Immature natural killer cell (primary cell): ENCODE measurements at places on chromosomes 4 and X. TPM values are rescaled to one million over a fixed set of nuclear protein-coding genes. Genes with fewer than 3 reads are reported as not detected.

GRCh38 chrX:101417190-101417589, 9.2 kb downstream of the HNRNPH2 start:
- H3K27me3 ChIP-seq = peaks cover 5% of the 10 kb centered on the region
- peaks cover 35% of the 10 kb centered on the region for H3K4me1 ChIP-seq
- no peaks in the 10 kb centered on the region for H3K36me3 ChIP-seq
- no peak for DNase-seq
- H3K27ac ChIP-seq = peak overlapping the region; percentile 92

GRCh38 chr4:71188156-71188640, 150.6 kb upstream of the SLC4A4 start:
- H3K27ac ChIP-seq = peak overlapping the region; percentile 92
- peaks cover 62% of the 10 kb centered on the region for H3K4me1 ChIP-seq
- H3K4me3 ChIP-seq = peak overlapping the region; percentile 88
- DNase-seq = no peak

- no peak for DNase-seq
- H3K4me3 ChIP-seq = no peak overlapping the region
- H3K27me3 ChIP-seq = peaks cover 73% of the 10 kb centered on the region
- peaks cover 16% of the 10 kb centered on the region for H3K4me1 ChIP-seq
- no peak overlapping the region for H3K27ac ChIP-seq
These were observed 2.1 kb downstream of the PITX2 start for GRCh38 chr4:110620691-110621327.

- DNase-seq = no peak
- H3K4me1 ChIP-seq = no peaks in the 10 kb centered on the region
- H3K36me3 ChIP-seq = no peaks in the 10 kb centered on the region
- H3K4me3 ChIP-seq = no peak overlapping the region
These were observed 2.7 kb downstream of the TKTL1 start for GRCh38 chrX:154298312-154298711.

GRCh38 chr4:176321589-176321988, 1.8 kb downstream of the SPCS3 start:
- peaks cover 76% of the 10 kb centered on the region for H3K4me1 ChIP-seq
- H3K27me3 ChIP-seq = peaks cover 17% of the 10 kb centered on the region
- peak overlapping the region; percentile 97 for H3K27ac ChIP-seq
- H3K4me3 ChIP-seq = peak overlapping the region; percentile 90

UCP1 gene
- not detected for polyA plus RNA-seq

- H3K4me3 ChIP-seq = no peak overlapping the region
- no peaks in the 10 kb centered on the region for H3K27me3 ChIP-seq
- no peaks in the 10 kb centered on the region for H3K4me1 ChIP-seq
- no peak overlapping the region for H3K27ac ChIP-seq
These were observed 168.1 kb downstream of the FAT4 start for GRCh38 chr4:125482822-125483221.

SAGE1 gene
- polyA plus RNA-seq = not detected

DNA sequence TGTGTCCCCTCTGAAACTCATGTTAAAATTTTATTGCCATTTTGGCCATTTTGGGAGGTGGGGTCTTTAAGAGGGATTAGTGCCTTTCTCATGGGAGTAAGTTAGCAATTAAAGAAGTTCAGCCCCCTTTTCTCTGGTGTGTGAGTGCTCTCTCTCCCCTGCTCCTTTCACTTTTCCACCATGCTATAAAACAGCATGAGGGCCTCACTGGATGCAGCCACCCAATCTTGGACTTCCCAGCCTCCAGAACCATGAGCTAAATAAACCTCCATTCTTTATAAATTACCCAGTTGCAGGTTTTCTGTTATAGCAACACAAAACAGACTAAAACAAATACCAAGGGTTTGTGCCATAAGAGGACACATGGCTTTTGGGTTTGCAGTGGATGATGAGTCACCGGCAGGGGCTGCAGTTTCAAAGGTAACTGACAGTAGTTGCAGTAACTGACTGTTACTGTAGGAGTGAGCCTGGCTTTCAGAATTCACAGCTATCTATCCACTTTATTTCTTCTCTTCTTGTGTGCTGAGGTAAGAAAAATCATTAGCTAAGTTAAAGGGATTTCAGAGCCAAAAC, 121.5 kb downstream of the PPEF1 start:
- no peak overlapping the region for H3K4me3 ChIP-seq
- no peaks in the 10 kb centered on the region for H3K27me3 ChIP-seq
- no peak overlapping the region for H3K27ac ChIP-seq
- H3K36me3 ChIP-seq = no peaks in the 10 kb centered on the region
- no peaks in the 10 kb centered on the region for H3K4me1 ChIP-seq
- no peak for DNase-seq

DNA sequence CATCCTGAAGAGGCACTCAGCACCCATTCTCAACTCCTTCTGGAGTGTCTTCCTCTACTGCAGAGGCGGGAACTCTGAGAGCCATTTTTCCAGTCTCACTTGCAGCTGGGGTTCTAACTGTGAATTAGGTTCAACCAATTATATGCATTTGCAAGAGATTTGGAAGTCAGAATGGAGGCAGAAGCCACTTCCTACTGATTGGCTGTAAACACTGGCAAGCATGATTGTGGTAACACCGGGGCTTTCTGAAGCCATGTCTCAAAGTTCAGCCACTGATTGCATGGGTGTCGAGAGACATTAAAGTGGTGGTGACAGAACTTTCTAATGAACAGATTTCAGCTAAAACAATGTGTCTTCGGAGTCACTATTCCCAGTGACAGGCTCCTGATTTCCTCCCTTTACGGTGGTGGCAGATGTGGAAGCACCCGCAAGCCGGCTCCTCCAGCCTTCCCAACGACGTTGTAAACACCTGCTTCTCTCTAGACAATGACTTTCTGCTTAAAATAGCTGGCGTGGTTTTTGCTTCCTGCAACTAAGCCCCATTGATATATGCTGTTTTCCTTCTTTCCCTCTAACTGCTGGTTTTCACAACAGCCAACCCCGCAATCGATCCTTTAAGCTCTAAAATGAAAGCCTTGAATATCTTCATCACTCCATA, 92.0 kb downstream of the IRF2 start:
- H3K27me3 ChIP-seq = peaks cover 5% of the 10 kb centered on the region
- H3K27ac ChIP-seq = no peak overlapping the region
- H3K4me3 ChIP-seq = peak overlapping the region; percentile 50
- peaks cover 14% of the 10 kb centered on the region for H3K36me3 ChIP-seq
- peak; percentile 10 for DNase-seq

DNA sequence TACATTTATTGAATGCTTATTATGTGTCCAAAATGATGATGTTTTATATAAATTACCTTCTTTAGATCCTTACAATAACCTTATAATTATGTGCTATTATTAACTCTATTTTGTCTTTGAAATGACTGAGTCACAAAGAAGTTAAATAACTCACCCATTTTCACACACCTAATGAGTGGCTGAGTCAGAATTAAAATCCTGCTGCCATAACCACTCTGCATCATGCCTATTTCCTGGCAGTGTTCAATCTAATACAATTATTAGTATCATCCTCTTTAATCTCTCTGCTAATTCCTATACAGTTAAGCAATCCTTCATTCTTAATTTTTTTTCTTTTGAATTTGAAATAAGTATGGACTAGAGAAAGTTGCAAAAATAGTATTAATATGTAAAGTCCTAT, 342.9 kb downstream of the CFAP299 start:
- no peaks in the 10 kb centered on the region for H3K4me1 ChIP-seq
- H3K36me3 ChIP-seq = no peaks in the 10 kb centered on the region
- H3K27ac ChIP-seq = no peak overlapping the region
- no peak overlapping the region for H3K4me3 ChIP-seq
- peaks cover 7% of the 10 kb centered on the region for H3K27me3 ChIP-seq

GRCh38 chr4:3317656-3318211, 24.9 kb downstream of the RGS12 start:
- peaks cover 3% of the 10 kb centered on the region for H3K36me3 ChIP-seq
- H3K4me1 ChIP-seq = no peaks in the 10 kb centered on the region
- no peak overlapping the region for H3K27ac ChIP-seq
- no peak overlapping the region for H3K4me3 ChIP-seq
- no peak for DNase-seq
- H3K27me3 ChIP-seq = no peaks in the 10 kb centered on the region

RBMXL3 gene
- not detected for polyA plus RNA-seq

- H3K27ac ChIP-seq = no peak overlapping the region
- H3K27me3 ChIP-seq = peaks cover 4% of the 10 kb centered on the region
- H3K4me1 ChIP-seq = no peaks in the 10 kb centered on the region
- no peaks in the 10 kb centered on the region for H3K36me3 ChIP-seq
- no peak for DNase-seq
These were observed 19.5 kb upstream of the FGF2 start for GRCh38 chr4:122806981-122807679.

ZAR1 gene
- polyA plus RNA-seq = not detected

DNA sequence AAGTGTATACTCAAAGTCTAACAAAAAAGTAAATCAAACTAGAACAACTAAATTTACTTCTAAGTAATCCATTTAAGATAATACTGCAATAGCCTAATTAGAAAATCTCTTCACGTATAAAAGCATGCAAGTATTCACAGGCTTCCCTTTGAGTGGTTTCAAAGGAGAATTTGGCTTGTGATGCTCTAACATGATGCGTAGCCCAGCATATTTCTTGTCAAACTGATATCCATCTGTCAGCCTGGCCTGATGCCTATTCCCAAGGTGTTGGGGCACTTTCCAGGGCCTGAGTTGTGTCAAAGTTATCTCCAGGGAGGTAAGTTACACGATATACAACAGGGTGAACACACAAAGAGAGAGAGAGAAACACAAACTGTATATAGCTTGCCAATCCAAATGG, 287.0 kb upstream of the MAGEB18 start:
- DNase-seq = no peak
- H3K27ac ChIP-seq = no peak overlapping the region
- H3K36me3 ChIP-seq = no peaks in the 10 kb centered on the region
- no peaks in the 10 kb centered on the region for H3K4me1 ChIP-seq
- H3K4me3 ChIP-seq = no peak overlapping the region
- H3K27me3 ChIP-seq = no peaks in the 10 kb centered on the region

DNA sequence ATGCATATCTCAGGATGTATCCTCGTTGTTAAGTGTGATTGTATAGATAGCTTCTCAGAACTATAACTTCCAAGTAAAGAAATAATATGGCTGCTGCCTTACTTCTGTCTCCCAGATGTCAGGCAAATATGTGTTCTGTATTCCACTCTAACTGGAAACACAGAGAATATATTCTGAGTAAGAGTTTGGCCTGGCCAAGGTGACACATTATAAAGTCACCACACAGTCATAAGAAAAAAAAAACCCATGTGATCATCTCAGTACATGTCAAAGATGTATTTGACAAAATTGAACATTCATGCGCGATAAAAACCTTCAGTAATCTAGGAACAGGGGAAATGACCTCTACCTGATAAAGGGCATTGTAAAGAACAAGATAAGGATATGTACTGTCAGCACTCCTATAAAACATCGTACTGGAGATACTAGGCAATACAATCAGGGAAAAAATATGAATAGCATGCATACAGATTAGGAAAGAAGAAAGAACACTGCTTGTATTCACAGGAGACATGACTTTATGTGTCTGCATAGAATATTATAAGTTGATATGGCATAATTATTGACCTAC, 207.1 kb downstream of the ZNF330 start:
- peaks cover 1% of the 10 kb centered on the region for H3K27me3 ChIP-seq
- H3K4me1 ChIP-seq = no peaks in the 10 kb centered on the region
- H3K4me3 ChIP-seq = no peak overlapping the region
- no peak for DNase-seq

DNA sequence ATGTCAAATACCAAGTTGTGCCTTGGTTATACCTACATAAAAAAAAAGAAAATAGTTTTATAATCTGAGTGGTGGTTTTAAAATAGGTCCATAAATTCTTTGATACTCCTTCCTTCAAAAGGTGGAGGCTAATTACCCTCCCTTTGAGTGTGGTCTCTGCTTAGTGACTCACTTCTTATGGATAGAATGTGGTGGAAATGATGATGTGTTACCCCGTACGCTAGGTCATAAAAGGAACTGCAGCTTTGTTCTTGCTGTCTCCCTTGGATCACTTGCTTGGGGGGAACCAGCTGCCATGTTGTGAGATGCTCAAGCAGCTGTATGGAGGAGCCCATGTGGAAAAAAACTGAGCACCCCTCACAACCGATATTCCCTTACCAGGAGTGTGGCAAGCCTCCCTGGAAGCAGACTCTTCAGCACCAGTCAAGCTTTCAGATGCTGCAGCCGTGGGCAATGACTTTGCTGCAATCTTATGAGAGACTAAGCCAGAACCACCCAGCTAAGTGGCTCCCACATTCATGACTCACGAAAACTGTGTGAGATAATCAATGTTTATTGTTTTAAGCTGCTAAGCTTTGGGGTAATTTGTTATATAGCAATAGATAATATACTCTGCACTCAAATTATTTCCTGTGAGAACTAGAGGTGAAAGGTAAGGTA, 195.0 kb upstream of the GATB start:
- peaks cover 13% of the 10 kb centered on the region for H3K27me3 ChIP-seq
- no peaks in the 10 kb centered on the region for H3K36me3 ChIP-seq
- no peaks in the 10 kb centered on the region for H3K4me1 ChIP-seq

DNA sequence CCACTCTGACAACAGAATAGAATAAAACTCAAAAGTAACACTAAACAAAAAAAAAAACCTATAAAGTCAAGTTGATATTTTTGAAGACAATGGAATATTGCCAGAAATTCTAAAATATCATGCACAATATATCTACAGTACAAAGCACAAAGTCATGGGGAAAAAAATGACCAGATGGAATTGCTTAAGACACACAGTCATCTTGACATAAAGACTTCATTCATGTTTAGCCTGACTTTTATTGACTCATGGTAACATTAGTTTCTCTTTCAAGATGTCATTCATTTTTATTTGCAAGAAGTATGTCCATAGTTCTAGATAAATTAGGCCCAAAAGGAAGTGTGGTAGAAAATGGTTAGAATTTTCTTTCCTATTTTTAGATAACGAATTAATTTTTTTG, 259.1 kb downstream of the CAMK2D start:
- peaks cover 7% of the 10 kb centered on the region for H3K4me1 ChIP-seq
- no peak overlapping the region for H3K27ac ChIP-seq
- DNase-seq = no peak

DNA sequence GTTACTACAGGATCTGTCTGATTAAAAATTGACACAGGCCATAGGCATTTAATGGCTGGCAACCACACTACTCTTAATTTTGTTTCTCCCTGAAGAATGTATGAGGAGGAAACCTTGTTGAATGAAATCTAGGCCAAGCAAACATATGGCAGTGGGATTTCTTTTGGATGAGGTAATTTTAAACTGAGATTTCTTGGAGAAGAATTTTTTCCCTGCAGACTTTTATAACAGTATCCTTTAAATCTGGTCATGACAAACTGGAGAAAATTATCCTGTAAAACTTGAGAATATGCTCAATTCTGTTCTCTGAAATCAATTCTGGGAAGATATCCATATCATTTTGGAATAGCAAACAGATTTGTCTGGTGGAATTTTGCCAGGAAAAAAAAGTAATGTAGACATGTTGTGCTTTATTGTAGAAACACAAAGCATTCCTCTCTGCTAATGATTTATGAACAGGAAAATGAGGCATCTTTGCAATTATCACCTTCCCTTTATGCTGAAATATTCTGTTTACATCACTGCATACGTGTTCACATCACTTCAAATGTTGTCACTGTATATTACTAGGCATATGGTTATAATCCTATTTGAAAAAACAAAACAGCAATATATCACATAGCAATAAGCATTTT, 108.3 kb upstream of the ARSJ start:
- no peaks in the 10 kb centered on the region for H3K36me3 ChIP-seq
- H3K27ac ChIP-seq = no peak overlapping the region
- H3K27me3 ChIP-seq = peaks cover 12% of the 10 kb centered on the region

- no peak overlapping the region for H3K4me3 ChIP-seq
- H3K27ac ChIP-seq = no peak overlapping the region
- H3K27me3 ChIP-seq = peaks cover 2% of the 10 kb centered on the region
- DNase-seq = no peak
- H3K36me3 ChIP-seq = peaks cover 3% of the 10 kb centered on the region
These were observed 32.3 kb upstream of the IRF2 start for GRCh38 chr4:184506527-184507121.

GRCh38 chr4:187436251-187436650, 559.3 kb upstream of the ZFP42 start:
- H3K4me1 ChIP-seq = no peaks in the 10 kb centered on the region
- no peaks in the 10 kb centered on the region for H3K36me3 ChIP-seq
- H3K27me3 ChIP-seq = no peaks in the 10 kb centered on the region
- DNase-seq = no peak
- no peak overlapping the region for H3K27ac ChIP-seq
